D721Med (cell line): ENCODE measurements at places on chromosomes 7 and 10.

GRCh38 chr7:75813084-75813483, 522 bp downstream of the CCL24 start:
- no peak for DNase-seq

DNA sequence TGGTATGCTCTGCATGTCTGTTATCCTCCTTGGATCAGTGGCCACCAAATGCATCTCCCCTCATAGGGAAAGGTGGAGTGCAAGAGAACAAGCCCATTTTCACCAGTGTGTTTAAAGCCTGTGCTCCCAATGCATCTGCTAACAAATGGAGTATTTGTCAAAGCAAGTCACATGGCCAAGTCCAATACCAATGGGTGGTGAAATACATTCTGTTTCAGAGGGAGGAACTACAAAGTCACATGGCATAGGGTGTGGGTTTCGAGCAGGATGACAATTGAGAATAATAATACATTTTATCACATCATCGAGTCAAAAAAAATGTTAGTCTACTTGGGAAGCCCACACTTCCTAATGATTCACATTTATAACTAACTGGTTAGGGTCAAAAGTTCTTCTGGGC, 62.7 kb downstream of the SUGCT start:
- no peak for DNase-seq

GRCh38 chr10:1548596-1548995, 188.7 kb downstream of the ADARB2 start:
- DNase-seq: no peak

GRCh38 chr10:72270607-72271281, 3.0 kb upstream of the DDIT4 start:
- DNase-seq: no peak

GRCh38 chr10:130762491-130762890, 549.0 kb downstream of the TCERG1L start:
- DNase-seq: no peak

- DNase-seq: no peak
These were observed 23.3 kb upstream of the CELF2 start for GRCh38 chr10:10994360-10994759.

DNA sequence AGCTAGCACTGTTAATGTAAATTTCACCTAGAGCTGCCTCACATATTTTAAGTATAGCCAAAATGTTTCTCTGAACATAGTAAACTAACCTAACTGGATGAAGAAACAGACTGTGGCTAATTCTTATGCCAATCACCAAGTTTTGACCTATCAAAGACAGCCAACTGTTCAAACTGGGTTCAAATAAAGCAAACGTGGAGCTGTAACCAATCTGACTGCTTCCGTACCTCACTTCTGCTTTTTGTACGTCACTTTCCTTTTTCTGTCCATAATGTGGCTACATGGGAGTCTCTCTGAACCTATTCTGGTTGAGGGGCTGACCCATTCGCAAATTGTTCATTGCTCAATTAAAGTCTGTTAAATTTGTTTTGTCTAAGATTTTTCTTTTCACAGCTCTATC, 66.3 kb upstream of the ETV1 start:
- no peak for DNase-seq

- DNase-seq: no peak
These were observed 110.7 kb downstream of the VIPR2 start for GRCh38 chr7:159033956-159034355.

DNA sequence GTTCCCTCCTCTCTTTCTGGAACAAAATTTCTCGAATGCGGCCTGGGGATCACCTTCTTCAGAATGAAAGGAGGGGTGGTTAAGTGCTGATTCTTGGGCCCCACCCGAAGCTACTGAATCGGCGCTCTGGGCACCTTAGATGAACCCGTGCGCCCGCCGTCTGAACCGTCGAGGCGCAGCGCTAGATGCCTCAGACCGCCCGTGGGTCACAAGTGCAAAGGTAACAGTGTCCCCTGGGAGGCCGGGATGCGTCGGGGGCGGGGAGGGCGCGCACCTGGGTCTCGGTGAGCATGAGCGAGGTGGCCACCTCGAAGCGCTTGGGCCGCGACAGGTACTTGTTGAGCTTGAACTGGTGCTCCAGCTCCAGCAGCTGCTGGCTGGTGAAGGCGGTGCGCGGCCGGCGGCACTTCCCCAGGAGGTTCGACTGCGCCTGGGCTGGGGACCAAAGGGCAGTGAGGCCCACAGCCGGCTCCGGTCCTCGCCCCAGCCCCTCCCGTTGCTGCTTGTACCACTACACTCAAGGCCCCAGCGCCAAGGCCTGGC, 4.2 kb downstream of the MNX1 start:
- no peak for DNase-seq

GRCh38 chr7:84811362-84811761, 375.5 kb downstream of the SEMA3D start:
- no peak for DNase-seq

GRCh38 chr7:47967708-47968107, 11.7 kb downstream of the HUS1 start:
- no peak for DNase-seq

- DNase-seq: no peak
These were observed 511.9 kb downstream of the SUGCT start for GRCh38 chr7:40646717-40647116.

- DNase-seq: no peak
These were observed 29.6 kb downstream of the ARHGAP21 start for GRCh38 chr10:24694086-24694485.

GRCh38 chr7:44163591-44163990, 22.5 kb upstream of the MYL7 start:
- DNase-seq: no peak

- DNase-seq: no peak
These were observed 12.2 kb upstream of the FFAR4 start for GRCh38 chr10:93554316-93554663.

DNA sequence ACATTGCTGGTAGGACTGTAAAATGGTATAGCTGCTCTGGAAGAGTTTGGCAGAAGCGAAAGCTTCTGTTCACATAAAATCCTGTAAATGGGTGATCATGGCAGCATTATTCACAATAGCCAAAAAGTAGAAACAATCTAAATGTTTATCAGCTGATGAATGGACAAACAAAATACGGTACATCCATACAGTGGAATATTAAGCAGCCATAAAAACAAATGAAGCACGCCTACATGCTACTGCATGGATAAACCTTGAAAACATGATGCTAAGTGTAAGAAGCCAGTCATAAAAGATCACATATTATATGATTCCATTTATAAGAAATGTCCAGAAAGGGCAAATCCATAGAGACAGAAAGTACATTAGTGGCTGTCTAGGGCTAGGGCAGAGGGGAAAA, 32.7 kb downstream of the KIN start:
- DNase-seq: no peak

- DNase-seq: no peak
These were observed 23.7 kb upstream of the ITGB1 start for GRCh38 chr10:32981760-32982159.

DNA sequence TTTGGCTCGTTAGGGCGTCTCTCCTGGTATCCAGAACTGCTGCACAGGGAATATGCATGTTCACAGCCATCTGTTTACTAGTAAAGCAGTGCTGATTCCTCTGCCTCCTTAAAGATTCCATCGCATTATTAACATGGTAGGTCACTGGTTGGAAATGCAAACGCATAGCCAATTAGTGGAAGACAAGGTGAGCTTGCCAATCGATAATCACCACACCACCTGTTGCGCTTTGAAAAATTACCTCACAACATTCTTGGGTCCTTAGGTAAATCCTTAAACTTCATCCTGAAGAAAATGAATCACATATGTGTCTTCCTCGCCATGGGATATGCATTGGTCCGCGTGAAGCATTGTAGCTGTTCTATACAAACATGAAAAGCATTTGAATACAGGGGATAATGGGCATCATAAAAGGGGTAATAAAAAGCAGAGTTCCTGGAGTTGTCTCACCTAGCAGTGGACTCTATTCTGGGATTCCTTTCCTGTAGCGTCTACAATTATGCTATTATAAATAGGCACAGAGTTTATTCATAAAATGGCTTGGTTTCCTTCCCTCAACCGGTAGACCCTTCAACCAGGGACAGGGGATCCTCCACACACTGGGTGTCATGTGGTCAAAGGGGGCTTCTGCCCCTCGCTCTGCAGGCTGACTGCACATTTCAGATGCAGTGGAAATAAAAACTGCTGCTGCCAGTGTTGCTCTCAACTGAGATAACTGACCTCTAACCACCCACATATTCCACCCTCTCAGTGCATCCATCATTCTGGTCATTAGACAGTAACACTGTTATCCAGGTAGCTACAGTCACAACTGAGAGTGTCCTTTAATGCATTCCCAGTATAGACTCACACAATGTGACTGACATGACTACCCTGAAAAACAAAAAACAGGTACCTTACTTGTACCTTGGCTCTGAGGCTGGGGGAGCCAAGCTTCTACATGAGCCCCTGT, 389.2 kb upstream of the NFE2L3 start:
- no peak for DNase-seq

DNA sequence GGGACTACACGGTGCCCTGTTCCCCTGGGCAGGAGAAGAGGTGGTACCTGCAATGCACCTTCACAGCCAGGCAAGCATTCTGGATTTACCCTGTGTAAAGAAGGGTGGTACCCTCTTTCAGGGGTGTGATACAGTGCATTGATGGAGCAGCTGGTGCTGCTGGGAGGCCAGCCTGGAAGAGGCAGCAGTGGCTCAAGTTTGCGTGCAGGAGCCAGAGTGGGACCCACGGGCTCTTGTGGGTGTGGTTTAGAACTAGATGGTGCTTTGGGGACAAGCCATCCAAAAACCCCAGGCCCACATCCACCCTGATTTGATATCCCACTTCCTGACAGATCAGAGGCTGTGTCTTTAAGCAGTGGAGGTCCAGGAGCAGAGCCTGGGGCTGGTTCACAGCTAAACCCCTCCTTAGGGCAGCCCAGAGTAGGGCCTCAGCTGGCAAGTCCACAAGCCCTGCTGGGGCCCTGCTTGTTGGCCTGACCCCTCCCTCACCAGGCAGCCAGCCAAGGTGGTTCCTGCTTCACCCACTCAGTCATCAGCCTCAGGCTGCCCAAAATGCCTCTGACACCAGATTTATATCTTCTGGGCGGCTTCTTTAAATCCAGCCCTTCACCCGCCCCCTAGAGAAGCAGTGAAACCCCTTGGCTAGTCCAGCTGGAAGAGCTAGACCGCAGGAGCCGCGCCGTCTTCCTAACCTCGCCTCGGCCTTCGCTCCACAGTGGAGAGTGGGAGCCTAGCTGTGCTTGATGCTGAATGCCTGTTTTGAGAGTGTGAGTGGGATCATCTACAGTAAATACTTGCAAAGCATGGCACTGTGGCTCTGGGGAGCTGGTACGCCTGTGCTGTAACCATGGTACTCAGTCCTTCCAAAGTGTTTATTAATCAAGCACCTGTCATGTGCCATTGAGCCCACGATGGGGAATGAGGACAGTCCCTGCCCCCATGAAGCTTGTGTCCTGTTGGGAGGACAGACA, 1.4 kb upstream of the ASIC3 start:
- no peak for DNase-seq

GRCh38 chr10:43197834-43198681, 59.8 kb downstream of the CSGALNACT2 start:
- no peak for DNase-seq

- DNase-seq: no peak
These were observed 58.2 kb downstream of the RBM33 start for GRCh38 chr7:155702616-155703015.

DNA sequence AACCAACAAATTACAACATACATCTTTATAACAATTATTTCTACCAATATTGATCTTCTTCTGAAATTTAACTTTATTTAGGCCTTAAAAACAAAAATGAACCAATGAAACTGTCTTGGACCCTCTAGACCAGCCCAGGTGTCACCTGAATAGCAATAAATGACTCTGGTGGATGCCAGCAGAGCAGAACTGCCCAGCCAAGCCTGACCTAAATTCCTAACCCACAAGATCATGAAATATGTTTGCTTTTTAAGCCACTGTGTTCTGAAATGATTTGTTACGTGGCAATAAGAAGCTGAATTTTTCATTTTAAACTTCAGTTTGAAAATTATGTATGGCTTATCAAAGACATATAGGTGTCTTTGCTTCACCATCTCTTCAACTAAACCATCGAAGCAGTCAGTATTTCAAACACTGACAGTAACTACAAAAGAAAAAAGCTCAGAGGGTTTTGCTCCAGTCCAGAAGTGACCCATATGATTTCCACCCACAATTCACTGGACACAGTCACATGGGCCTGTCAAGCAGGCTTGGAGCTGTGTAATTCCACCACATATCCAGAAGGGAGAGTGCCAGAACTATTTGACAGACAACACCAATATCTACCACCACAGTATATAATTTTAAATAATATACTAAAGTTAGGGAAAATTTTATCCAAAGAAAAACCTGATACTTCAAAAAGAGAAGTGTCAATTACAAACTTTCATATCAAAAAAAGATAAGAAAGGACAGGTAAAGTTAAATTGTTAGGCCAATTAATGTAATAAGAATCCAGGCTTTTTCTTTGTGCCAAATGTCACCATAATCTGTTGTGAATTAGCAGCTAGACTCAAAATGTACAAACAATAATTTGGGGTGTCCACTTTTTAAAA, 94.5 kb downstream of the KMT2C start:
- DNase-seq: no peak

DNA sequence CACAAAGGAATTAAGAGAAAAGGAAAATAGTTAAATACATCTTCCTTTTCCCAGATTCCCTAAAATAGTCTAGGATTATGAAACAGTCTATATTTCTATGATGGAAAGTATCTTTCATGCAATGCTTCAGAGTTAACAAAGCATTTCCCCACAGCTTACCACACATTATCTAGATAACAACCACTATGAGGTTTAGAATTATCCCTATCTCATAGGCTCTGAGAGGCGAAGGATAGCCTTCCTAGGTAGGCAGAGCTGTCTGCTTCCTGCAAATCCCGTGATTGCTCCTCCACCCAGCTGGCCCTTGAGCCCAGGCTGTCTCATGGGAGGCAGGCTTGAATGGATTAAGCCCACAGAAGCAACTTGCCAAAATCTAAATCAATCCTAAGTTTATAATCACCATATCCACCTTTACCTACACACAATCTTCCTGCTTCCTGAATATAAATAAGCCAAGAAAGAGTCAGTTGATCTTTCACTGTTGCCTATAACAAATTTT, 321.4 kb upstream of the AOAH start:
- peak; percentile 29 for DNase-seq

DNA sequence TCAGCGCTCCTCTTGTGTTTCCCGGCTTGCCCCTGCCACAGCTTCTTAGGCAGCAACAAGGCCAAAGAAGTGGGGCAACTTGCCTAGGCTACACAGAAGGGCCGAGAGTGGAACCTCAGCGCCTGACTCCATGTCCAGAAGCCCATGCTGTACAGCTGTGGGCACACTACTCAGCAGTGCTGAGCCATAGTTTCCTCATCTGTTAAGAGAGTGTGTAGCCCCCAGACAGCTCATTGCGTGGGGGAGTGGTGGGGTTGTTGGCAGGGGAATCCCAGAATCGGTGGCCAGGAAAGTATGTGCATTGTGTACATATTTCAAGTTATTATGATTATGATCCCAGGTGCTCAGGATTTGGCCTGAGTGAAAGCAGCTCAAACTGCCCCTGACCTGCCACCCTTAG, 96.2 kb downstream of the CDH23 start:
- no peak for DNase-seq

- DNase-seq: no peak
These were observed 400.0 kb upstream of the FZD8 start for GRCh38 chr10:36042135-36042534.

GRCh38 chr7:16929146-16929762, 47.5 kb upstream of the AGR3 start:
- no peak for DNase-seq
